ENCODE measurements at places on chromosomes 2 and 18.

DNA sequence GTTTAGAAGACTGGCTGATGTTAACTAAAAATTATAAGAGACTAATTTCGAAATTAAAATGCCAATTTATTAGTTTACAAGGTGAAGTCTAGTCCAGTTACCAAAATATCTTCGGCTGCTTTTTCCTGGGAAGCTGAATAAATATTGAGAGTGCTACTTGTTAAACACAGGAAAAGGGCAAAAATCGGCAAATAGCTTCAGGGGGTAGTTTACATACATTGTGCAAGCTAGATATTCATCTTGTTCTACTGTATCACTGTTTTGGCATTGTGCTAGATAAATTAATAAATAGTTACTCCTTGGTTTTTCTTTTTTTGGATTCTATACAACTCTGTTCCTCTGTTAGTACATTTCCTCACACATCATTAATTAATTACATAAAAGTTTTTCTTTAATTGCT is 29.3 kb downstream of the NHEJ1 start:
- no peak for DNase-seq

DNA sequence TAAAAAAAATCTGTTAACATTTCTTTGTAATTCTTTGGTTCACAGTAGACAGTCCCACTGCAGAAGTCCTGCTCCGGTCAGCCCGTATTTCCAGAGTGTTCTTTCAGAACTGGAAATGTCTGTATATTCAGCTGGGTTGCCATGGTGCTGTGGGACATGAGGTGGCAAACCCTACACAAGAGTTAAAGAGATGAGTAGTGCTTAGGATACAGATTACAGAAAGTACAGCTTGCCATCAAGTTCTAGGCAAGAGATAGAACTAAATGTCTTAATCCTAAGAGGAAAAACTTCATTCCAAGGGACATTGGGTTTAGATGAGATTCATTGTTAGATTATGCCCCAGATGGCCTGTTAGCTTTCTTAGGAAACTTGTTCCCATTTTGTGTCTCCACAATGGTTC is 60.1 kb downstream of the FMNL2 start:
- no peak for DNase-seq

DNA sequence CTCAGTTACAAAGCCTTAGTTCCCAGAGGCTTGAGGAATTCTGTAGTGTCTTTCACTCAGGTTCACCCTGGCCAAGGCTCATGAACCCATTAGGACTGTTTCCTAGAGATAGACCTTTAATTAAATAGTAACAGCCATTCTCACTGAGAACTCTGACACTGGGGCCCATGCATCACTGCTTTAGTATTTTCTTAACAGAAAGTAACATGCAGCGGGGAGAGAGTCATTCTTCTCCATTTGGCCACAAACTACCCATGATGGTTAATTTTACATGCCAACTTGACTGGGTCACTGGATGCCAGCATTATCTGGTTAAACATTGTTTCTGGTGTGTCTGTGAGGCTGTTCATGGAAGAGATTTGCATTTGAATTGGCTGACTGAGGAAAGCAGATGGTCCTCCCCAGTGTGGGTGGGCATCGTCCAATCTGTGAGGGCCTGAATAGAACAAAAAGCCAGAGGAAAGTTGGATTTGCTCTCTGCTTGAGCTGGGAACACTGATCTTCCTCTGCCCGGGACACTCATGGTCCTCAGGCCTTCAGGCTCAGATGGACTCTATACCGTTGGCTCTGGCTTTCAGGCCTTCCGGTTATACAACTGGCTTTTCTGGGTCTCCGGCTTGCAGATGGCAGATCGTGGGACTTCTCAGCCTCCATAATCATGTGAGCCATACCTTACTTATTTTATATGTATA is 5.6 kb upstream of the CPLX4 start:
- no peak for DNase-seq

DNA sequence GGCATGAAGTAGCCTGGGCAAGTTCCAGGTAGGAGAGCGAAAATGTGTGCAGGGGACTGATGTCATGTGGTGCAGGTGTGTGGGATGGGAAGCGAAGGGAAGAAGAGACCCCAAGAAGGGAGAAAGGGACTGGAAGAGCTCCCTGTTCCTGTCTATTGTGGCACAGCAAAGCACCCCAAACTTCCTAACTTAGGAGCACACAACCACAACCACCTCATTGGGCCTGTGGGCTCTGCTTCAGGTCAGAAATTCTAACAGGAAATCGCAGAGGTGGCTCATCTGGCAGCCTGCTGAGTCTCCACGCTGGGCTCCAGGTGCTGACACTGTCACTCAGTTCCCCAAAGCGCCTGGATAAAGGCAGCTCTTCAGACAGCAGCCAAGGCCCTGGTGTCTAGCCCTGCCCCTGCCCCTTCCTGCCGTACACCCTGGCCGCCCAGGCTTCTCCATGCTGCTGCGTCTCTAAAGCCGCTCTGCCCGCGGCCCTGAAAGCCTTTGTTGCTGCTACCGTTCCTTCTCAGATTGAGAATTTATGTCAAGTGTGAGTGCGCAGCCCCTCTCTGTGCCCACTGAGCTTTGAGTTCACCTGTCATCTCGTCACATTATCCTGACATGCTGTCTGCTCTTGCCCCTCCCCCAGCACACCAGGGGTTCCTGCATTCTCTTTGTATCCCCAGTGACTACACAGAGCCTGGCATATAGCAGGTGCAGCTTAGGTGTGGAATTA is 140.2 kb upstream of the BCL2L11 start:
- DNase-seq = no peak

GRCh38 chr18:5817816-5818215 is 77.5 kb downstream of the TMEM200C start:
- no peak for DNase-seq

DNA sequence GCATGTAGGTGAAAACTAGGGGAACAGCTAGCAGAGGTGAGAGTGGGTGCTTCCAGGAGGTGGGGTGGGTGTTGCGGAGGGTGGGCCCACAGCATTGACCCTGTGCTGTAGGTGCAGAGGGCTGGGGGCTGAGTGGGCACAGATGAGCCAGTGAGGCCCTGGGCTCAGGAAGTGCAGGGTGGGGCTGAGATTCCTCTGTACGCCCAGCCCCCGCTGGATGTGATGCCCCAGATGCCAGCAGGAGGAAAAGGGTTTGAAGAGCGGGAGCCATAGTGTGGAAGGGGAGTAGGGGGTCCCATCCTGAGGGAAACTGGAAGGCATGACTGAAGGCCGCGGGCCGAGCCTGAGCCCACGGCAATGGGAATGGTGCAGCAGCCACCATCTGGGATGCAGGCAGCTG is 14.1 kb upstream of the OTOS start:
- no peak for DNase-seq

- no peak for DNase-seq
Measured at GRCh38 chr2:104790100-104790811, 63.7 kb upstream of the POU3F3 start.

GRCh38 chr2:206004004-206004693 is 81.8 kb downstream of the INO80D start:
- no peak for DNase-seq

GRCh38 chr2:106531676-106532214 is 44.6 kb downstream of the CD8B2 start:
- no peak for DNase-seq

- DNase-seq = no peak
Measured at GRCh38 chr2:235444101-235444597, 49.7 kb upstream of the AGAP1 start.

DNA sequence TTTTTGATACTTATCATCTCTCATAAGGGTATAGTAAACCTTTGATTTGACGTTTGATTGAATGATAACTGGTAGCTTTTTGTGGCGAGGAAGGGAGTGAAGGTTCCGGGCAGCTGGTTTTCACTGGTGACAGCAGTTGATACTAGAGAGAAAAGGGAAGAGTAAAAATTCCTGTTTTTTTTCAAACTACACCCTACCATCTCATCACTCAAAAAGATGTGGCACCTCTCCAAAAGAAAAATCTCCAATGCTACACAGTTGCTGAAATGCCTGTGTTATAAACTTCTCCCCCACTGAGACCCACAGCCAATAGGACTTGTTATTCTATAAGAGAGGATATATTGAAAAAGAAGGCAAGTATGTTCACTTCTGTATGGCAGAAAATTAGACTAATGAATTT is 154.0 kb downstream of the MAIP1 start:
- no peak for DNase-seq

DNA sequence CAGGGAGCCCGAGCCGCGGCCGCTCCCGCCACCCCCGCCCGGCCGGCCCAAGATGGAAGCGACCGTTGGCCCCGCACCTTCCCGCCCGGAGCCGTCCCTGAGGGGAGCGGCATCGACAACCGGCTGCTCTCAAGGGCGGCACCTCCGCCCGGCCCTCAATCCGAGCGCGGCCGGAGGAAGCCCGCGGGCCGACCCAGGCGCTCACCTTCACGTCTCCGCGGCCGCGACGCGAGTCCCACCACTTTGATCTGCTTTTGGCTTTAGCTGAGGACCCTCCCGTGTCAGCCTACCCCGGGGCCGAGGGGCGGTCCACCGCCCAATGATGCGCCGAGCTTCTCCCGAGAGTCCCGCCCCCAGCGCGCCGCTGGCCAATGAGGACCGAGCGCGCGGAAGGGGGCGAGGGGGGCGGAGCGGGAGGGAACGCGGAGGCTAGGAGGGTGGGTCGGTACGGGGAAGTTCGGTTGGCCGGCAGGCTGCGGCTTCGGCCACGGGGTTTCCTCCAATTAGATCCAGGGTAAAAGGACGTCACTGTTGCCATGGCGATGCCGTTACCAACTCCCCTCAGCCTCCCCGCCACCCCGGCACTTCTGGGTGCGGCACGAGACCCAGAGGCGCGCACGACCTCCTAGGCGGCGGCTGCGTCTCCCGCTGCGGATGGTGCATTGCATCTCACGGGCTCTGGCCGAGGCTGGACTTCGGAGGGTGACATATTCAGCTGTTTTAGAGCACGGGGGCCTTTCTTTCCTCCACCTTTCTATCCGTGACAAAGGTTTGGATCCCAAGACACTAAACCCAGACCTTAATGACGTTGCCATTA is at the start of gene YWHAQ:
Gene YWHAQ, minus strand, starts transcription at position 262 of the 817 bp plus-strand sequence. CDS start 545 bp downstream, outside the sequence.
- DNase-seq = peak; percentile 96

DNA sequence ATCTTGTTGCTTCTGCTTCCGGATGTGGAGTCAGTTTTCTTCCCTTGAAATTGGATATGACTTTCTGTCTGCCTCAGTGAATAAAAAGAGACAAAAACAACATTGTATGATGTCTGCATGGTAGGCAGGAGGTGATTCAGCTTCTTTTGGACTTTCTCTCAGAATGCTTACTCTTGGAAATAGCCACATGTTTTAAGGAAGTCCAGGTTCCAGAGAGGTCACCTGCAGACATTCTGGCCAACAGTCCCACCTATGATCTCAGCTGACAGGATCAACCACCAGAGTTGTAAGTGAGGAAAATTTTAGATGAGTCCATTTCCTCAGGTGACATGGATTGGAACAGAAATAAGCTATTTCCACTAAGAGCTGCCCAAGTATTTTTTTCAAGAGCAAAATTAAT is 508.7 kb upstream of the FAM98A start:
- no peak for DNase-seq

DNA sequence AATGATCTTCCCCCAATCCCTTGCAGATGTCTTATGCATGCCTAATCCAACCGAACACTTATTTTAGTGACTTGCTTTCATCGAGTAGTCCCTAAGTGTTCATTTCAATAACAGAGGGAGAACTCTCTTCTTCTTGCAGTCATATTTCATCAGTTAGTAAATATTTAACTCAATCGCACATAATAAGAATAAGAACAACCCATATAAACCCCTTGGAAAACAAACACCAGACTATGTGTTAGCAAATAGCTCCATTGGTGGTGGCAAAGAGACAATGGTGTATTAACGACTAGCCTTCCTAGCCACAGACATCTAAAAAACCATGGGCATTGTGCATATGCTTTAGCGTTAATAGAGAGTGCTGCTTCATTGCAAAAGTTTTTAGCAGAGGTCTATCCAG is 725.8 kb downstream of the BCL11A start:
- no peak for DNase-seq

- no peak for DNase-seq
Measured at GRCh38 chr18:50453732-50454131, 78.9 kb downstream of the SKA1 start.

DNA sequence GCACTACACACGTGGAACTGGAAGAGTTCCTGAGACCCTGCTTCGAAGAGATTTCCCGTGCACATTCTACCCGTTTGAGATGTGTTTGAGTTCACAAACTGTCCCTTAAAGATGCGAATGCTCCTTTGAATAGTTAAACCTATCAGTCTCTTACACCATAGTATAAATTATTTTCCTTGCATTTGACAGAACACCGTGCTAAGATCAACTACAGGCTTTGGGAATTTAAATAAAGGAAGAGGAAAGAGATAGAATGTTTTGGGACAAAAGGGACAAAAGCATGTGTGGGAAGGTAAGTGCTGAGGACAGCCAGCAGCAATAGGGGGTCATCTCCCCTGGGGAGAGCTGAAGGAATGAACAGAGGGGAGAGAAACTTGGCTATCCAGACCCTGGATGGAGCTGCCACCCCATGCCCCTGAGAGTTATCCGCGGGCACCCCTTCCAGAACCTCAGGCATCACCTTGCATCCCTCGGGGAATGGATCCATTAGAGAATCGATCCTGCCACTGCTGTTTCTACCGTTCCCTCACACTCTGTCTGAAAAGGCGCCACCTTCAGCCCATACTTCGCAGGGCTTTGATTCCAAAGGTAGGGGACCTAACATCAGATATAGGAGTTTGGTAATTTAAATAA is 888 bp upstream of the ADCY3 start:
- no peak for DNase-seq

GRCh38 chr2:223822818-223823217 is 14.6 kb downstream of the AP1S3 start:
- DNase-seq = no peak

DNA sequence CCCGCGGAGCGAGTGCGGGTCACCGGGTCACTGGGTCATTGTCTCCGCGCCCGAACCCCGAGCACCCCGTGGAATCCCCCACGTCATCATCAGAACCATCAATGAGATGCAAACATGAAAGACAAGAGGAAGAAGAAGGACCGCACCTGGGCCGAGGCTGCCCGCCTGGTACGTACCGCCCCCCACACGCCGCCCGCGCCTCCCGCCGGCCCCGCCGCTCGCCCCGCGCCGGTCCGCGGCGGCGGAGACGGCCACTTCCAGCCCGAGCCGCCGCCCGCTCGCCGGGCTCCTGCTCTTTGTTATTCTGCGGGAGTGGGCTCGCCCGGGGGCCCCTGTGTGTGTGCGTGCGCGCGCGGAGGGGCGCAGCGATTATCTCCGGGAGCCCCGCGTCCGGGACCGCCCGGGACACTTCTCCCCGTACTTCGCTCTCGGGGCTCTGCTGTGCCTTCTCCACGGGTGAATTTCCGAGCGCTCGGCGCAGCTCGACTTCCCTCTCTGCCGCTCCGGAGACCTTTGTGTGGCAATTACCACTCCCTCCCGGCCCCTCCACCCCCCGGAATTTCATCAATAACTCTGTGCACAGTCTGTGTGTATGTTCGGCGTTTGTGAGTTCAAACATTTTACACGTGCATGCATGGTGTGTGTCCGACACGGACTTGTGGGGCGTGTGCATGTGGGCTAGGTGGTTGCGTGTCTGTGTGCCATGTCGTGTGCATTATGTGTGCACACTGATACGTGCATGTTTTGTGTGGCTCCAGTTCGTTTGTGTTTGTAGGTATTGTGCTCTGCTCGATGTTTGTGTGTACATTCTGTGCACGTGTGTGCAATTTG is 714 bp downstream of the ASXL3 start:
- no peak for DNase-seq
